ENCODE measurements at places on chromosomes 2 and 18.

DNA sequence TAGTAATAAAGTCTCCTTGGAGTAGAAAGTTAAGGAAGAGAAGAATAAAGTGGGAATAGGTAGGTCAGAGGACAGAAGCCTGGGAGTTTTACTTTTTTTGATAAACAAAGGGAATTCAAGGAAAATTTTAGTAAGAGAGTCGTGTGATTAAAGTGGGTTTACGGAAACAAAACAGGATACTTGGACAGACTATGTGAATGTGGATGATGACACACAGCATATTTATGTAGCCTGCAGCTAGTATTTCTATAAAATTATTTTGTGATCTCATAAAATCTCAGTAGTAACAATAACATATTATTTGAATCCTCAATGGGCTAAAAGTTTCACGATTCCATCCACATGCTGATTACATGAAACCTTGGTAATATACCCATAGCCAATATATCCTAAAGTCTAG is 450.7 kb upstream of the PIK3C3 start:
- no peak for DNase-seq

- no peak for DNase-seq
Observed at GRCh38 chr2:111975053-111975552, 76.7 kb downstream of the MERTK start.

- no peak for DNase-seq
Observed at GRCh38 chr2:118823633-118824032, 23.8 kb downstream of the EN1 start.

DNA sequence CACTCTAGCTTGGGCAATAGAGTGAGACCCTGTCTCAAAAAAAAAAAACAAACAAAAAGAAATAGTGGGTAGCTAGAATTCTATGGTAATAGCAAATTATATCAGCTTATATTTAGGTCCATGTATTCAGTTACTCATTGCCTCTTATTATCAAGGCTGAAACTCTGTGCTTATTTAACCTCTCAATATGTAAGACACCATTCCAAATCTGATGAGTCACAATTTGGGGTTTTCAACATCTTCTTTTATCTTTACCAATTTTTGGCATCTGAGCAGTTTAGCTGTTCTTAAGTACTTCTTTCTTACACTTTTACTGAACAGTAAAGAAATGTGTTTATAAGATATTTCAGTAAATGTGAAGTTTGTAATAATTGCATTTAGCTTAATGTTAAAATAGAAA is 69.3 kb downstream of the TTC27 start:
- no peak for DNase-seq

GRCh38 chr2:149000158-149000938 is 38.2 kb upstream of the LYPD6B start:
- DNase-seq = no peak

- no peak for DNase-seq
Observed at GRCh38 chr2:66573416-66573815, 138.5 kb downstream of the MEIS1 start.

- no peak for DNase-seq
Observed at GRCh38 chr18:63132819-63133200, 186.8 kb downstream of the BCL2 start.

GRCh38 chr18:59655676-59656075 is 41.5 kb downstream of the CCBE1 start:
- no peak for DNase-seq

GRCh38 chr2:4340536-4340935 is 637.2 kb downstream of the DCDC2C start:
- DNase-seq = no peak

- DNase-seq = no peak
Observed at GRCh38 chr2:68799140-68800026, 64.8 kb downstream of the ARHGAP25 start.

- no peak for DNase-seq
Observed at GRCh38 chr2:20484810-20485611, 38.1 kb downstream of the RHOB start.

- no peak for DNase-seq
Observed at GRCh38 chr18:44453505-44453904, 227.2 kb upstream of the SETBP1 start.

DNA sequence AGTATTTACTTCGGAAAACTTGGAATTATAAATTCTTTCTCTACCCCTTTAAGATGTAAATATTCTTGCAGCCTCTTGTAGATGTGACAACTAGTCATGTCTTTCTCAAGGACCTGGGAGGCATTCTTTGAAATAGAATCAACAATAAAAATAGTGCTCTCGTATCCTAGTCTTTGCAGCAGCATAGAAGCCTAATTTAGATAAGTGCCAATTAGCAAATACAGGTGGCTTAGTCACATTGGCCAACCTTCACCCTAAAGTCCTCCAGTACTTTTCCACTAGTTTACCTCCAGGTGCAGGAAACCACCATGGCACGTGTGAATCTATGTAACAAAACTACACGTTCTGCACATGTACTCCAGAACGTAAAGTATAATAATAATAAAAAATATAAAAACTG is 3.5 kb upstream of the ZSWIM2 start:
- DNase-seq = no peak

- DNase-seq = no peak
Observed at GRCh38 chr2:78549766-78550165, 475.7 kb upstream of the REG3G start.

- DNase-seq = no peak
Observed at GRCh38 chr18:26383454-26384270, 157.4 kb downstream of the TAF4B start.

GRCh38 chr18:49708662-49709346 is 104.5 kb downstream of the ACAA2 start:
- no peak for DNase-seq

DNA sequence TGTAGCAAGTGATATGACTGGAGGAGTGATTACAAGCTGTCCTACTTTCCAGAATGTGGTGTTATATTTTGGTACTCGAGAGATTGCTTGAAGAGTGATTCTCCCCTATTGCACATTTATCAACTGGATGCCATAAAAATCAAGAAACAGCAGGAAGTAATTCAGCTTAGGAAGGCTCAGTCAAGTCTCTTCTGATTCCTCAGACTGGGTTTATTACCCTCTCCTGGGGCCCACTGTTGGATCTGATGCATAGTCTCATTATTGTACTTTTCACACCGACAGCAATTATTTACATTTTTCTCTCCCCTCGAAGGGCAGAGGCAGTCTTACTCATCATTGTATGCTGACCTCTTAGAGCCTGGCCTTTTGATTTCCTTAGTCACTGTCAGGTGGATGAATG is 9.3 kb downstream of the NOSTRIN start:
- DNase-seq = no peak

- DNase-seq = no peak
Observed at GRCh38 chr2:203326356-203326755, 1.8 kb upstream of the ABI2 start.

DNA sequence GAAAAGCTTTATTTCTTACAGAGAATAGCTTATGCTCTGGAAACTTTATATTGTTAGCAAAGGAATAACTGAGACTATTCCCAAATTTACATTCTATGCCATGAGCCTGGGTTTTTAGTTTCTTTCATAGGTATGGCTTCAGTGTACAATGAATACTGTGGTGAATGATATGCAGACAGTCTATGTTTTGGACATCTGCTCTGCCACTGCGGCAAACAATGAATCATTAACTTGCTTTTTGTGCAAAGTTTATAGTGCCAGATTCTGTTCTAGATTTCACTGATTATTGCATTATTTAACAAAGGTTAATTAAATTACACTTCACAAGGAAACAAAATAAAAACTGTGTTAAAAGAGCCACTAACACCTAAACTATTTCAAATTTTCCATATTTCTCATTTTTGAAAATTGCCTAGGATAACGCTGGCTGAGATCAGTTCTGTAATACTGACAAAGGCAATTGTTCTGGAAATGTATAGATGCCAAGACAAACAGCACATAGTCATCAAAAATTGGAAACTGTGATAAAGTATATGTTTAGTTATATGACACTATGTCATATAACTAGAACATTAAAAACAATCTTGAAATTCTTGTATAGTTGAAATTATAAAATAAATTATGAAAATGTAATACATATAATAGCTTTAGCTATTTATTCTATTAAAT is 74.7 kb downstream of the ITSN2 start:
- DNase-seq = no peak
